Stimulated activated CD4-positive, alpha-beta T cell treated with anti-CD3 and anti-CD28 coated beads, Interleukin-1b, Interleukin-23, amount 100 ng/mL, for 1 hour (primary cell): ENCODE measurements at places on chromosomes 16 and 17.

DNA sequence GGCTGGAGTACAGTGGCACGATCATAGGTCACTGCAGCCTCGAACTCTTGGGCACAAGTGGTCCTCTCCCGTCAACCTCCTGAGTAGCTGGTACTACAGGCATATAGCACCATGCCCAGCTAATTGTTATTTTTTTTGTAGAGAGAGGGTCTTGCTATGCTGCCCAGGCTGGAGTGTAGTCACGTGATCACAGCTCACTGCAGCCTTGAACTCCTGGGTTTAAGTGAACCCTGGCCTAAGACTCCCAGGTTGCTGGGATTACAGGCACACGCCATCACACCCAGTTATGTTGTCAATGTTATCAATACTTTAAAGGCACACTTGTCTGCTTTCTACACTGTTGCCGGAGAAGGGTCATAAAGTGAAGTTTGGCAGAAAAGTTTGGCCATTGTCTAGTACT is 22.0 kb upstream of the LASP1NB start:
- no peak for DNase-seq

- no peak for DNase-seq
These were observed 25.3 kb downstream of the CDH13 start for GRCh38 chr16:82651921-82652601.

DNA sequence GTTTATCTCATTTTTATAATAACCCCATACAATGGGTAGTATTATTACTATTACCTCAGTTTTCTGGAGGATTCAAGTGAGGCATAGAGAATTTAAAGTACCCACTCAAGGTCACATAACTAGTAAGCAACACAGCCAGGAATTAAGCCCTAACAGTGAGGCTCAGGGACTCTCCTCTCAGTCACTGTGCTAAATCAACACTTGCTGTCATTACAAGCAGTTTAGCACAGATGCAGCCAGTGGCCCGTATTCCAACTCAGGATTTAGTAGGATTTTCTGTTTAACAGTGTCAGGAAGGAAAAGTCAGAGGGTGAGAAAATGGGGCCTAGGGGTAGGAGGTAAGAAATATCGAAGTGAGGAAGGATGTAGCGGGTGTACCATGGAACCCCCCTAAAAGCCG is 536.9 kb downstream of the TMEM114 start:
- no peak for DNase-seq

- no peak for DNase-seq
These were observed 74.8 kb downstream of the IRX6 start for GRCh38 chr16:55398762-55399161.

DNA sequence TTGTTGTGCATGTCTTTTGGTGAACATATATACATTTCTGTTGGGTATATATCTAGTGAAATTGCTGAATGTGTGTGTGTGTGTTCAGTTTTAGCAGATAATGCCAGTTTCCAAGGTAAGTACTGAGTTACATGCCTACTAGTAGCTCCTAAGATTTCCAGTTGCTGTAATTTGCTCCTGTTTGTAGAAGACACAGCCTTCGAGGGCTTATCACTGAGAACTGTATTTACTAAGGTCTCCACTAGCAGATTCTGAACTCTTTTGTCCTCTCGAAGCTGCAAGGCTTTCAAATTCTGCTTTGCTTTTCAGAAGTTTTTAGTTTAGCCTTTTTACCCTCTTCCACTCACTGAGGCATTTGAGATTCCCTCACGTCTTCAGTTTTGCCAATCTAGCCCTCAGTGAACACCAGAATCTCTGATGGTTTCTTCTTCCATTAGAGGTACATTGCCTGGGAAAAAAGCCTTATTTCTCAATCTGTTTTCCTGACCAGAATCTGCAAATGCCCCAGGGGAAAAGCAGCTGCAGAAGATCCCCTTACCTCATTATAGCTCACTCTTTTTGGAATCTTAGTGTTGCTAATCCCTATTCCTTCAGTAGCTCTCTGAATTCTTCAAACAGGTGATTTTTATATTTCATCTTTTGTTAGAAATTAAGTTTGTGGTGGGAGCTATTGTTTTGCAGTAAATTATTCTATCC is 52.9 kb downstream of the NF1 start:
- DNase-seq: no peak

GRCh38 chr17:16986391-16986790 is 14.5 kb upstream of the TNFRSF13B start:
- DNase-seq: no peak

- peak; percentile 91 for DNase-seq
These were observed 12.4 kb downstream of the ATP5PD start for GRCh38 chr17:75034236-75034908.

DNA sequence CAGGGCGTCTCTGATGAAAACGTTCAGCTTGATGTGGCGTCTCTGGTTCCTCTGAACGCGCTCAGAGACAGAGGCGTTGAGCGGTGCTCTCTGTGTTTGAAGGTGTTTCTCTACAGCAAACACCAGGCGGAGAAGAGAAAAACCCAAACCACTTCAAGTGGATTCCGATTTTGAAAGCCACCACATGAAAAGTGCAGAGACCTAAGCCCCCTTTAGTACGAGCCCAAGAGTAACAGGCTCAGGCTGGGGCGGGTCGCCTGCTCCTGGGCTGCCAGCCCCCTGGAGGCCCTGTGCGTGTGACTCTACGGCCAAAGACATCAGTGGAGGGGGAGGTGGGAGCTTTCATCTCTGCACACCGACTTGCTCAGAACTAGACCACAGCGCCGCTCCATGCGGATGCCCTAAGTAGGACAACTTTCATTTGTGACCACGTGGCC is 328.4 kb downstream of the MAF start:
- DNase-seq: no peak

- DNase-seq: no peak
These were observed 260.6 kb downstream of the C16orf95 start for GRCh38 chr16:87056551-87056950.

- no peak for DNase-seq
These were observed 12.8 kb upstream of the MT4 start for GRCh38 chr16:56551796-56552738.

GRCh38 chr17:10332515-10332914 is 40.3 kb downstream of the MYH13 start:
- DNase-seq: no peak

- no peak for DNase-seq
These were observed 16.1 kb upstream of the HOXB9 start for GRCh38 chr17:48642059-48642842.

DNA sequence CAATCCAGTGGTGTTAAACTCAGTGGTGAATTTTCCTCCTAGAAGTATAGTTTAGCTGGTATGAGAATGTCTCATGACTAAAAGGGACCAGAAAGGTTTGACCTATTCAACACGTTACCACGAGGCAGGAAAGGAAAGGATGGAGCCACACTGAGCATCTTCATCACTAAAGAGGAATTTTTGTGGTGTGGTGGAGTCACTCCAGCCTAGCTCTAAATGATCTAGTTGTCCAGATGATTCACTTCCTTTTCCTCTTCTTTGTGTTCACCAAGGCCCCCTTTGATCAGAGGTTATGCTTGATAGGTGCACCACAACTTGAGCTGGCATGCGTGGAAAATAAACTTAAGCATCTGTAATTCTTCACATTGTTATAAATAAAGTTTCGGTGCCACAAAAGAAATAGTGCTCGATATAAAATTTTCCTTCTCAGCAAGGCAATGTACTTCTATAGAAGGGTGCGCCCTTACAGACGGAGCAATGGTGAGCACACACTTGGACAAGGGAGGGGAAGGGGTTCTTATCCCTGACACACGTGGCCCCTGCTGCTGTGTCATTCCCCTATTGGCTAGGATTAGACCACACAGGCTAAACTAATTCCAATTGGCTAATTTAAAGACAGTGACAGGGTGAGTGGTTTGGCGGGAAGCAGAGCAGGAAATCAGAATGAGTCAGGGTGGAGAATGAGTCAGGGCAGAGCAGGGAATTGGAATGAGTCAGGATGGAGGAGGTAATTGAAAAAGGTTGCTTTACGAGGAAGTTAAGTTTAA is 254.6 kb downstream of the HS3ST3A1 start:
- DNase-seq: no peak

- no peak for DNase-seq
These were observed 8.8 kb downstream of the SCIMP start for GRCh38 chr17:5225668-5226457.

- DNase-seq: no peak
These were observed 9.1 kb upstream of the GHDC start for GRCh38 chr17:42203354-42203753.

DNA sequence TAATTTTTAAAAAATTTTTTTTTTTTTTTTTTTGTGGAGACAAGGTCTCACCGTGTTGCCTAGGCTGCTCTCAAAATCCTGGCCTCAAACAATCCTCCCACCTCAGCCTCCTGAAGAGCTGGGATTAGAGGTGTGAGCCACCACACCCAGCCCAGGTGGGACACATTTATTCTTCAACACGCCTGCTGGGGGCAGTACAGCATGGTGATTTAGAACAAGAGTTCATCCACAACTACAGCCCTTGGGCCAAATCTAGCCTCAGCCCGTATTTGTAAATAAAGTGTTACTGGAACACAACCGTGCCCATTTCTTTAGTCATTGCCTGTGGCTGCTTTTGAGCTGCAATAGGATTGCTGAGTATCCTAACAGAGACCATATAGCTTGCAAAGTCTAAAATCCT is 92.8 kb downstream of the KATNIP start:
- DNase-seq: no peak

DNA sequence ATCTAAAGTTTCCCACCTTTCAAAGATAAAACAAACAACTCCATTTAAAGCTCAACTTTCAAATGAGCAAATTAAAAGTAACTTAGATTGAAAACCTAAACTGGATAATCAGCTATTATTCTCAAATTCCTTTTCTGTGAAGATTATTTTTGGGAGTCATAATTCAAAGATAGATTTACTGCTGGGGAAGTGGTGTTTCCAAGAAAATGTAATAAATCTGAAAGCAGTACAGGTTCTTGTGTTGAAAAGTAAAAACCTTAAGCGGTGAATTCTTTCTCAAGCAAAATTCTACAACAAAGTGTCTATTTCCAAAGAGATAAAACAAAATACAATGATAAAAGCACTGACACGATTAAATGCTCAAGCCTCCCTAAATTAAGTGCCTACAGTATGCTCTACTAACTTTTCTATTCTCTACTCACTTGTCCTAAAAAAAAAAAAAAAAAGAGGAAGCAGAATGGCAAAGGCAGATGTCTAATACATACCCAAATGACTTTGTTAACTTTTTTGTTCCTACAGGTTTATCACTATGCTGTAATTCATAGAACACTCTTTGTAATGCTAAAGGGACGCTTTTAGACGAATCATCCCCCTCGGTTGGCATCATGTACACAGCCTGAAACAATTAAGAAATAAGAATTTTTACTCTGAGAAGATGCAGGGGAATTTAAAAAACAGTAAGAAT is 34.5 kb downstream of the LITAFD start:
- no peak for DNase-seq

DNA sequence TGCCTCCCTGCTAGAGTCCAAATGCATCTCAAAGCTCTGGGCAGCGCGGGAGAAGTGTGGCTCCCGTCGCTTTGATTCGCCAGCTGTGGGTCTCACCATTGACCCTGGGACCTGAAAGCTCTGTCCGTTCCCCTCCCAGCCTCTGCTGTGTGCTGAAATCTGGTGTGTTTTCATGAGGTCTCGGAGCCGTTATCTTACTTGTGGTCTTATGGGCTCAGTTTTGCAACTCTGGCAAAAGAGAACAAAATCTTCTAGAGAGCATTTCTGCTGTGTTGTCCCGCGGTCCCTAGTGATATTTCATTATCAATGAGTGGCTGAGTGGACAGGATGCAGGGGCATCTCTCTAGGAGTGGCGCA is 13.3 kb downstream of the CRISPLD2 start:
- no peak for DNase-seq

DNA sequence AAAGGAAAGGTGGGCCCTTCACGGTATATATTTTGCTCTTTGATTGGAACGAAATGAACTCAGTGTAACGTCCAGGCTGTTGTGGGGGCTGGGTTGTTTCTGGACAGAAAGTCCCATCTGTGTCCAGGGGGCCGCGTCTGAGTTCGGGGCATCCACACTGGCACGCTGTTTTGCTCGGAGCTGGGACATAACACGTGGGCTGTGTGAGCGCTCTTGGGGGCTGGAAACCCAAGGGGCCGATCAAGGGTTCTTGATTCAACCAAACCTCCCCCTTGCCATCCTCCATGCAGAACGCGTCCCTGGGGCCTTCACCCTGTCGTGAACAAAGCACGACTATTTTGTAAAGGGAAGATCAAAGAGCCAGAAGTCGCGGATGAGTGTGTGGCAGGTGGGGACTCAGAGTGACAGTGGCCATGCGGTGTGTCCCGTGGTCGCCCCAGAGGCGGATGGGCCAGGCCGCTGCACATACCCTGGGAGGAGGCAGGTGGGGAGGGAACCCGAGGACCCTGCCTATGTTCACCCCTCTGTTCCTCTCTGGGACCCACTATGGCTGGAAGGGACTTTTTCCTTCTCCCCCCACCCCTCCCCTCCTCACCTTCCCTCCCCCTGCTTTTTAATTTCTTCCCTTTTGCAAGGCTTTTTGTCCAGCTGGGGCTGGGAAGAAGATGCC is 387.2 kb downstream of the SEC14L1 start:
- DNase-seq: no peak

GRCh38 chr17:26773189-26774188 is 520.4 kb upstream of the WSB1 start:
- DNase-seq: no peak

DNA sequence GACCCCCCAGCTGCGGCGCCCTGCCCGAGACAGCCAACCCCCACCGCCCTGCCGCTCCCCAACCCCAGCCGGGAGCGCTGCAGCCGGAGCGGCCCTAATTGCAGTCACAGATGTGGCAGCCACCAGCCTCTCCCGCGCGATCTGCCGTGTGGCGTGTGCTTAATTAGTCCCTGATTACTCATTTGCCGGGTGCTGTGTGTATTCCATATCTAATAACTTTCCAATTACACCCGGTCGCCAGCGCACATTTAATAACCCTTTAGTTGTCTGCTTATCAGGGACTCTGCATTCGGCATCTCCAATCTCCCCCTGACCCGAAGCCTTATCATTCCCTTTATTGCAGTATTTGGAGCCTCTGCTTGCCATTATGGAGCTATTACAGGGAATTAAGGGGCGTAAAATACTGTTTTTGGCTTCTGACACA is 236.7 kb upstream of the CIBAR2 start:
- DNase-seq: no peak

GRCh38 chr17:44220213-44221083 is 973 bp upstream of the UBTF start:
- peak; percentile 37 for DNase-seq

DNA sequence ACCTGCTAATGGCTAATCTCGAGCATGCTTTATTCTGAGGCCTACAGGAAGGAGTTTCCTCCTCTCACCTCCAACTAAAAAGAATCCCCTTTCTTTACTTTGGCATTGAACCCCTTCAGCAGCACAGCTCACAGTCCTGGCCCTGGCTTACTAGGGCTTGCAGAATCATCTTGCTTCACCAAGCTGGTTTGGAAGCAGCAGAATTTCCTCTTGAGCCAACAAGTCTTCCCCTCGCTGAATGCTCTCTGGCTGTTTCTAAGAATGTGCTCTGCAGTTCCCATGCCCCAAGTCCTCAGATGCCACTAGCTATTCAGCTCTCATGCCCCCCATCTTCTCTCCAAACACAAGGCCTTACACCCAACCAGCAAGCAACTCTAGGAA is 271.2 kb downstream of the NTN1 start:
- no peak for DNase-seq

- no peak for DNase-seq
These were observed 4.1 kb downstream of the IL4R start for GRCh38 chr16:27317738-27318391.

GRCh38 chr17:32699247-32699646 is 177.7 kb downstream of the MYO1D start:
- no peak for DNase-seq
